ENCODE measurements at places on chromosomes 13 and 19.

- no peak for DNase-seq
Observed at GRCh38 chr19:1117654-1118053, 13.9 kb downstream of the GPX4 start.

GRCh38 chr19:39385629-39386411, 5.1 kb downstream of the PAF1 start:
- DNase-seq: no peak

DNA sequence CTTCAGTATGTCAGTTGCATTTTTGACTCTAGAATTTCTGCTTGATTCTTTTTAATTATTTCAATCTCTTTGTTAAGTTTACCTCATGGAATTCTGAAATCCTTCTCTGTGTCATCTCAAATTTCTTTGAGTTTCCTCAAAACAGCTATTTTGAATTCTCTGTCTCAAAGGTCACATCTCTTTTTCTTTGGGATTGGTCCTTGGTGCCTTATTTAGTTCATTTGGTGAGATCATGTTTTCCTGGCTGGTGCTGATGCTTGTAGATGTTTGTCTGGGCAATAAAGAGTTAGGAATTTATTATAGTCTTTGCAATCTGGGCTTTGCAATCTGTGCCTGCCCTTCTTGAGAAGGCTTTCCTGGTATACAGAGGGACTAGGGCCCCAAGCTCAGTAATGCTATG, 18.5 kb upstream of the KBTBD7 start:
- DNase-seq: no peak

DNA sequence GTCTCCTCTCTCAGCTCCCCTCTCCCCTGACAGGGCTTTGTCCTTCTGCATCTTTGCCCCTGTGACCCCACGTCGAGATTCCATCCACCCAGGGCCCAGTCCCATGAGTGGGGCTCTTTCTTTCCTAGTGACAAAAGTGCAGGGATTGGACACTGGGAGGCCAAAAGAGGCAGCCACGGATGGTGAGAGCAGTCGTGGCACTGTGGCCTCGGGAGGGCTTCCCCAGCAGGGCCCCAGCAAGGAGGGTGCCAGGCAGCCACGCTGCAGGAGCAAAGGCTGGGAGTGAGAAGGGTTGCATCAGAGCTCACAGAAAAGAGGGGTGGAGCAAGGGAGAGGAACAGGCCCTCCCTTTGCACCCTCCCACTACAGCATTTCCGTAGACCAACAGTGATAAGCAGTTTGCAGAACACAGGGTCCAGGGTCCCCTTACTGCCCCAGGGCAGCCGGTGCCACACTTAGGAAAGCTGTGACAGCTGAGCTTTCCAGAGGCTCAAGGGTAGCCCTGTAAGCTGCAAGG, 4.9 kb downstream of the ZSCAN1 start:
- DNase-seq: no peak

DNA sequence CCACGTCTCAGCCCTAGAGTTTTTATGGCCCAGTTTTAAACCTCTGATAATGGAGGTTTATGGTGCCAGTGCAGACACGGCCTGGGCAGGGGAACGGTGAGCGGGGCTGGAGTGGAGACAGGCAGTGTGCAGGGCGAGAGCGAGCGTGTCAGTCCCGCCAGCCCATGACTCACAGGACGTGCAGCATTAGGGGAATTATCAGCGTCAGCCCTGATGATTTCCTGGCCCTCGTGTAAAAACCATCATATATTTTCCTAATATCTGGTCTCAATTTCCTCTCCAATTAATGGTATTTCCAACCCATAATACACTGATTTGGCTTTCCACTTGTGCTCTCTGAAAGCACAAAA, 104.6 kb upstream of the VSTM2B start:
- DNase-seq: no peak

DNA sequence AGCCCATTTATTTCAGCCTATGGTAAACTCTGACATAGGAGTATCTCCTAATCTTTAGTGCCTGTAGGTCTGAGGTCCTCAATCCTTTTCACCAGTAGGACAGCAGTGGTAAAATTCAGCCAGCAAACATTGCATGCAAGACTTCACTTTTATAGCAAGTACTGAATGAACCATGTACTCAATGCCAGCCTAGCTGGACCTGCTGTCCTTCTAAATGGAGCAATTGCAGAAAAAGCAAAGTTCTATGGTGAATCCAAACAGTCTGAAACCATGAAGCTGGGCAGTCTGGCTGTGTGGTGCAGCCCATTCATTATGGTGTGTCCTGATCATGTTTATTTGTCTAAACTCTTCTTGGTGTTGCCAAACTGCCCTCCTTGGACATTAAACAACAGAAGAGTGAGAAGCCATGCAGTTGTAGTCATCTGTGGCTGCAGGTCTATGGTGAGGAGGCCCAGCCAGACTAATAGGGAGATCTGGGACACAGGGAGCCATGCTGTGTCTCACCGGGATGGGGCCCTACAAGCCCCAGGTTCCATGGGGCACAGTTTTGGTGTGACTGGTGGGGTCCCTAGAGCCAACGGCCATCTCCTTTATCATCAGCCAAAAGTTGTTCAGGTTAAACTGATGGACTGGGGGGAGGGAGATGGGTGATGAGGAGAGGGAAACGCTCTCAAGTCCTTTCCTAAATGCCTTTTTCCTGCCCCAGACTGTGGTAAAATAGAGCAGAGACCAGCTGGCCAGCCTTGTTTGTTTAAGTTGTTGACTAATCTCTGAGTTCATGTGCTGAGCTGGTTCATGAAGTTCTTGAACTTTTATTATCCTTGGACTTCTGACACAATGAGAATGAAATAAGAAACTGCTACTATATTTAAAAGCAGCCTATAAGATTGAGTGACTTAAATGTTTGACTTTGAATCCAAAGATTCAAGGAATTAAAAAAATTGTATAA, 20.6 kb upstream of the TNFSF11 start:
- DNase-seq: no peak

DNA sequence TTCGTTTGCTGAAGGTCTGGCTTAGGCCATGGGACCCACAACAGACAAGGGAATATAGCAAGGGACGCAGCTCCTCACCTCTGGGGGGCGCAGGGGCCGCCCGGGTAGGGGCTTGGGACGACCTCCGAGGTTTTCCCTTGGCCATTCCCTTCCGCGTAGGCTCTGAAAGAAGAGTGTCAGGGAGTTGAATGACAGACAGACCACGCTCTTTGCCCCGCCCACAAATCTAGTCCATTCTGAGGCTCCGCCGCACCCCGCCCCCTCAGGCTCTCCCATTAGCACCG, 11.4 kb upstream of the ZNF414 start:
- DNase-seq: no peak

DNA sequence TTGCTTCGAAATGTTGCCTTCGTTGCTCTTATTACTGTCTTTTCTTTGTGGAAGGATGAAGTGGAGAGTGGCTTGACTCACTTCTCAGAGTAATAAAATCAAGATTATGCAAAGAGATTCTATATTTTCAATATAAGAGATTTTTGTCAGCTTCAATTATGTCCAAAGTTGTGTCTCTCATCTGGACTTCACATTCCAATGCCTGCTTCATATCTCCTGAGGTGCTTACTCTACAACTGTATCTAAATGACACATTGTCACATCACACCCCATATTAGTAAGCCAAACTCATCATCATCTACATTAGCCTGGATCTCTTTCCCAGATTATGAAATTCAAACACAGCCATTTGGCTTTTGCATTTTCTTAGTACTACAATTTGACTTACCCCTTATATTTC, 409.4 kb downstream of the DACH1 start:
- no peak for DNase-seq

GRCh38 chr19:49014123-49014869, 2.6 kb downstream of the LHB start:
- no peak for DNase-seq

DNA sequence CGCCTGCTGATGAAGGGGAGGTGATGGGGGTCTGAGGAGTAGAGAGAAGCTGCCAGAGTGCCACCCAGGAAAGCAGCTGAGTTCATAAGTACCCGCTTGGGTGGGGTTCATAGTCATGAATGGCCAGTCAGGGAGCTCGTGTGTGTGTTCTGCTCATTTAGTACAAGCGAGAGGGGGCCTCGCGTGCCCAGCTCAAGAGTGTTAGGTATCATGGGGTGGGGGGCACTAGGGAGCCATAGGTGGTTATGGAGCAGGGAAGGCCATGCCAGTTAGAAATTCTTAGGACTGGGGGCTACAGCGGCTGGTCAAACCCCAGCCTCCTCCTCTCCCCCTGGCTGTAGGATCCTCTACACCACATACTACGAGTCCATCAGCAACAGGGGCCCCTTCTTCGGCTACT, 46.8 kb downstream of the CD320 start:
- no peak for DNase-seq

DNA sequence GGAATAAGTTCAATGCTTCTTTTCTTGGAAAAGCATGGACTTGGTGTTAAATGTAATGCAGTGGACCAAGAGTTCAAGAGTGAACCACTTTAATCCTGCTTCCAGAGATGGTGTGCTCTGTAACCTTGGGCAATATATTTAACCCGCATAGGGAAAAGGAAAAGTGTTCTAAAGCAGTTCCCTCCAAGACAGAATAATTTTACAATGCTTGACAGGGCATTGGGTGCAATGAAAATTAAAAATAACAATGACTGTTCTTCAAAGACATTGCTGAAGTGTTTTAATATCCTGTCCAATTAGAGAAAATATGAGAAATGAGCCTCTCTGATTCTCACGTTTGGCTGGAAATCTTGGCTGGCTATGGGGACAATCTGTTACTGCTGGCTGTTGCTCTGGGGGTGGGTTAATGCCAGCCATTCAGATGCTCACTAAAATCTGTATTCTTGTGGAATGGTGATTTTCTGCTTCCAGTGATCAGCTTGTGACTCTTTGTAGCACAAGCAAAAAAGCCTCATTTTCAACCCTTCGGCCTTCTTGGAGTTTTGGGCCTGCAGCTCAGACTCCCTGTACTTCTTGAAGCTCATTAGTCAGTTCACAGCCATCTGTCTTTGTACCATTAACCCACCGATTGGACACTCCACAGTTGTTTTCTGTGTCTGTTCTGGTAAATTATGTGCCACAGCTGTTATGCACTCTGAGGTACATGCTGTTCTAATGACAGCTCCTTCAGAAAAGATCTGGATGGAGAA, 310.6 kb downstream of the LMO7 start:
- DNase-seq: no peak

DNA sequence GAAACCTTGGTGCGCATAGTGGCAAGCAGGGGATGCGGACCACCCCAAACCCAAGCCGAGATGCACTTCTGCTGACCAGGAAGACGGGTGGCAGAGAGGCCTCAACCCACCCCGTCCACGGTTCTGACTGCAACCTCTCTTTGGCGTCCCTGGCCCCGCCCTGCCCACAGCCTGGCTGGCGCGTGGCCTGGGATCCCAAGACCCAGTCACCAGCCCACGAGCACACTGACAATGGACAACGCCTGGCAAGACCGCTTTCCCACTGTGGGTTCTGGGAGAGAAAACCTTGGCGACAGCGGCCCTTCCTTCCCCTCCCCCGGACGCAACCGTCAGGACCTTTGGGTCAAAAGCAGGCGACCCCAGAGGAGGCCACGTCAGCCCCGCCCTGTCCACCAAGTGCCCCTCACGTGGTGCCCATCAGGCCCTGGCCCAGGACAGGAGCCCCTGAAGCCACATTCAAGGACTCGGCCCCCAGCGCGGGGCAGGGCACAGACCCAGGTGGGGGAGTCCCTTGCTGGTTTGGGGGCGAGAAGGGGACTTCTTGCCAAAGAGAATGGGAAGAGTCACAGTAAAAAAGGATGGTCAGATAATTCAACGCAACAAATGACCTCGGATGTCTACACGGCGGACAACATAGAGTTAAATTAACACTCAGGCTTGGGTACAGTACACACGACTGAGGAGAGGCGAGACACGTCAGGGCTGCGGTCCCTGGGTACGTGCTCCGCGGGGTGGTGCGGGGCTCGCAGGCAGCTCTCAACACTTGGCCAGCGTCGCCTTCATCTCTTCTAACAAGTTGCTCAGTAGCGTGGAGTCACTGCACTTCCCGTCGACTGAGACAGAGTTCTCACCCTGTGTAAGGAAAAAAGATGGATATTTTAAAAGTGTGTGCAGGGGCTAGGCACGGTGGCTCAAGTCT, 5.0 kb downstream of the IZUMO4 start:
- no peak for DNase-seq

GRCh38 chr19:45172173-45172572, 5.9 kb downstream of the TRAPPC6A start:
- DNase-seq: no peak

DNA sequence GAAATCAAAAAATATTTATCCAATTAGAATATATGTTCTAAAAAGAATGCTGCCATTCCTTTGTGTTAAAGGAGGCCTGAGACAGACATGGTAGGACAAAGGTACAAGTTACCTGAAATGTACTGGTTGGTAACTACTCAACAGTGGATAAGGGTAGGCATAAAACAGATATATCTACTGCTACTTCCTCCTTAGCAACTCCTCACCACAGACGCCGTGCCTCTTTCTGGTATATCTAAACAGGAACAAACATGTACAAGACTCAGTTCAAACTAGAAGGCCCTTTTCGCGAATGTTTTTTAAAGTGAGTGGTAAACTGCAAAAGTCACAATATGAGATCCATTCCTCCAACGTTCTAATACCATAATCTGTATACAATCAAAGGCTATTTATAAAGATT, 86.9 kb downstream of the TBC1D4 start:
- no peak for DNase-seq

DNA sequence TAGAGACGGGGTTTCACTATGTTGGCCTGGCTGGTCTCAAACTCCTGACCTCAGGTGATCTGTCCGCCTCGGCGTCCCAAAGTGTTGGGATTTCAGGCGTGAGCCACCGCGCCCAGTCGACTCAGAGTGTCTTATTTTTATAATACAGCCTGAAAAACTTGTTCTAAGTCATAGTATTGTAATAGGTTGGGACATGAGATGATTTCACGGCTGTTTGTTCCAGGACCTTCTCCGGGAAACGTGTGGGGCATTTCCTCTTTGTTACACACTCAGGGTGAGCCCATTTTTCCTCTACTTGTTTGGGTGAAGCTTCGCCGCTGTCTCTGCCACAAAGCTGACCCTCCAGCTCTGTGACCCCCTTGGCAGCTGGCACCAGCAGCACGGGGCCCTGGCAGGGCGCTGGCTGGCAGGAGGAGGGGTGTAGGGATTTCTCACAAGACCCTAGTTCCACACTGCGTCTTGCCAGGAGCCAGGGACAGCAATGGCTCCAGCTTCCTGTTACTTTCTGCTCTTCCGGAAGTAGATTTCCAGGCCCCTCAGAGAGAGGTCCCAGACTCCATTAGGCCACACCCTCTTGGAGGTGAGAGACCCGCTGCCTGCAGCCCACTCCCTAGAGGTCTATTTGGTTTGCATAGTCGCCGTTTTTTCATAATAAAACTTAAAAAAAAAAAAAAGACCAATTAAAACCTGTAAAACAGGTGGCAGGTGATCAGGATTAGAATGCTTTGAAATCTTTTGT, 15.6 kb downstream of the FGF21 start:
- DNase-seq: no peak

GRCh38 chr13:73074926-73075325, 16.1 kb downstream of the KLF5 start:
- no peak for DNase-seq

DNA sequence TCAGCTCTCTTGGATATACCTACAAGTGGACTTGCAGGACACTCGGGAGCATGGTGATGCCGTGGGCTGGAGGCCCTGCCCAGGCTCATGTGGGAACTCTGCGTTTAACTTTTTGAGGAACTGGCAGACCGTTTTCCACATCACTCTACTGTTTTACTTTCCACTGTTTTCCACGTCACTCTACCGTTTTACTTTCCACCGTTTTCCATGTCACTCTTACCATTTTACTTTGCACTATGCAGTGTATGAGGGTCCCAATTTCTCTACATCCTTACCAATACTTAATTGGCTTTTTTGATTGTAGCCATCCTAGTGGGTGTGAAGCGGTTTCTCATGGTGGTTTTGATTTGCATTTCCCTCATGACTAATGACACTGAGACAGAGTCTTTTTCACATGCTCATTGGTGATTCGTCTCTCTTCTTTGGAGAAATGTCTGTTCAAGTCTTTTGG, 40.5 kb downstream of the GATAD2A start:
- no peak for DNase-seq
